G401 (cell line): ENCODE measurements at places on chromosomes 2 and 18. TPM values are rescaled to one million over a fixed set of nuclear protein-coding genes. Genes with fewer than 3 reads are reported as not detected.

TET3 gene
- 2.0 and 3.7 TPM in 2 replicates for total RNA-seq

TXNDC2 gene
- 0.06 TPM in 1 of 2 replicates, not detected in the other for total RNA-seq

TMEM247 gene
- not detected in 2 replicates for total RNA-seq

PLGLB1 gene
- 0.92 and 1.4 TPM in 2 replicates for total RNA-seq

ST8SIA3 gene
- not detected in 2 replicates for total RNA-seq

LGALSL gene
- 11.6 and 26.8 TPM in 2 replicates for total RNA-seq

PRSS56 gene
- not detected in 2 replicates for total RNA-seq

KIF5C gene
- 9.3 and 10.7 TPM in 2 replicates for total RNA-seq

RTP5 gene
- total RNA-seq = not detected in 2 replicates

CHRNG gene
- not detected in 2 replicates for total RNA-seq

NT5C1B gene
- total RNA-seq = not detected in 2 replicates

EIF5B gene
- 7.4 and 8.1 TPM in 2 replicates for total RNA-seq

CFC1 gene
- not detected in 2 replicates for total RNA-seq

LRRTM4 gene
- total RNA-seq = not detected in 2 replicates

TMEFF2 gene
- not detected in 2 replicates for total RNA-seq

EML4 gene
- total RNA-seq = 116 and 156 TPM in 2 replicates

SCN3A gene
- not detected in 2 replicates for total RNA-seq

ELP2 gene
- 70.3 and 96.4 TPM in 2 replicates for total RNA-seq

SOX11 gene
- total RNA-seq = not detected in 2 replicates

MOGAT1 gene
- not detected in 2 replicates for total RNA-seq

PLA2R1 gene
- not detected in 2 replicates for total RNA-seq

GALNT13 gene
- total RNA-seq = 10.5 and 22.8 TPM in 2 replicates

NMS gene
- total RNA-seq = not detected in 2 replicates

ANKRD30B gene
- total RNA-seq = not detected in 2 replicates

FAM110C gene
- total RNA-seq = not detected in 2 replicates

TLX2 gene
- not detected in 2 replicates for total RNA-seq

FBXO15 gene
- 0.18 TPM in 1 of 2 replicates, not detected in the other for total RNA-seq

IL1R2 gene
- not detected in 2 replicates for total RNA-seq

EGR4 gene
- total RNA-seq = not detected in 2 replicates

PELI1 gene
- 0.80 and 4.2 TPM in 2 replicates for total RNA-seq

ELAC1 gene
- 18.5 and 24.6 TPM in 2 replicates for total RNA-seq

UGT1A3 gene
- total RNA-seq = not detected in 2 replicates

ASPRV1 gene
- total RNA-seq = 0.55 and 1.3 TPM in 2 replicates

NEU2 gene
- total RNA-seq = not detected in 2 replicates

NBAS gene
- 31.1 and 45.1 TPM in 2 replicates for total RNA-seq

IL18R1 gene
- not detected in 2 replicates for total RNA-seq

RGPD3 gene
- 0.81 and 1.3 TPM in 2 replicates for total RNA-seq

TUBA3E gene
- not detected in 2 replicates for total RNA-seq

CAPG gene
- 1.0 and 5.3 TPM in 2 replicates for total RNA-seq

SERPINE2 gene
- 0.06 and 0.20 TPM in 2 replicates for total RNA-seq

VIT gene
- total RNA-seq = not detected in 2 replicates

ABHD1 gene
- 0.43 TPM in 1 of 2 replicates, not detected in the other for total RNA-seq

CD226 gene
- 0.07 and 0.31 TPM in 2 replicates for total RNA-seq

FRZB gene
- total RNA-seq = 2.0 TPM in 1 of 2 replicates, not detected in the other

SERPINB4 gene
- not detected in 2 replicates for total RNA-seq

GLI2 gene
- total RNA-seq = not detected in 2 replicates

UGT1A5 gene
- not detected in 2 replicates for total RNA-seq

HNRNPA3 gene
- 30.9 and 48.1 TPM in 2 replicates for total RNA-seq

ATP6V1B1 gene
- 1.1 TPM in 1 of 2 replicates, not detected in the other for total RNA-seq

HOXD8 gene
- total RNA-seq = 4.1 and 4.2 TPM in 2 replicates

ATP6V1C2 gene
- 0.06 TPM in 1 of 2 replicates, not detected in the other for total RNA-seq

AQP4 gene
- total RNA-seq = not detected in 2 replicates

TEX44 gene
- not detected in 2 replicates for total RNA-seq
